COR-L47 (cell line): ENCODE measurements at places on chromosomes 2 and 18.

DNA sequence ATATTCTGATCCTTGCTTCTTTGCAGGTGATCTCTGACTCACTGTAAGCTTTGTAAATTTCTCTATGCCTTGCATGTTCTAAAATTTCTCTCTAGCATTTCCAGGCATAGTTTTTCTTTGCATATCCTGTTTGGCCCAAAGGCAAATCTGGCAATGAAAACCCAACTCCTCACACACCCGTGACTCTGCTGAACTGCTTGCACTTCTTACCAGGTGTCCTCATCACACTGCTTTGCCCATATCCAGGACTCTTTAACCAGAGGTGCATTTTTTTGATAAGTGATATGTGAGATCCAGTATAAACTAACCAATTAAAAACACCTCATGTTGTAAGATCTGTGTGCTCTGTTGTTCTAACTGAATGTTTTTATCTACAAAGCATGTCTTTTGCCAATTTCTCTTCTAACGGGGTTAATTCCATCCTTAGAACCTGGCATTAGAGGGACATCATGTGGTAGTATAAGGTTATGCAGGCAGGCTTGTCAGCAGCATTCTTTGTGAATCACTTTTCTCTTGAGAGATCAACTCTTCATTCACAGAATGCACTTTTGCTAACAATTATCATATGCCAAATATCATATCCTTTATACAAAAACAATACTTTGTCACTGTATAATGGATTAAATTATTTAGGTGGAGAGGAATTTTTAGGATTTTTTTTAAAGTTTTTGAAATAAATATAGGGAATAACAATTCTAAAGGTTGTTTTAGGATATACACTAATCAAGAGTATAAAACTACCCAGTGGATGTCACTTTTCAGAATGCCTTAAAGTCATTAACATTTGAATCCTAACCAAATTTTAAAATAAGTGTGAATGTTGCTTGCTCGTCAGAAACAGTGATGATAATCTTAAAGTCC lies 20.8 kb upstream of the TMX3 start:
- peak; percentile 56 for DNase-seq

DNA sequence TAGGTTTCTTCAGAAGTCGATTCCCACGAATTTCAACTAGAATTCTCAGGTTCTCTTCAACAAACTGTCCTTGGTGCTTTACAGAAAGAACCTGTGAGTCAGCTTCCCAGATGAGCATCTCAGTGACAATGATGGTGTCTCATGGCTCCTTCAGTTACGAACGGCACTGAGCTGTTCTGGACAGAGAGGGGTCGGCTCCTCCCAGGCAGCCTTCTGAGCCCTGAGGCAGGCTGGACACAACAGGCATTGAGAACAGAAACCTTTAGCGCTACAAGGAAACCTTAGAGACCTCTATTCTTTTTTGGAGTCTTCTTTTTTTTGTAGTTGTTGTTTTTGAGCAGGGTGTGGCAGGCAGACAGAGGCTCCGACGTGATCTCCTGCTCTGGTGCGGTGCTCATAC lies 35.1 kb upstream of the ALKAL2 start:
- no peak for DNase-seq

- no peak for DNase-seq
These were observed 1341.3 kb upstream of the PIK3C3 start for GRCh38 chr18:40613721-40614120.

DNA sequence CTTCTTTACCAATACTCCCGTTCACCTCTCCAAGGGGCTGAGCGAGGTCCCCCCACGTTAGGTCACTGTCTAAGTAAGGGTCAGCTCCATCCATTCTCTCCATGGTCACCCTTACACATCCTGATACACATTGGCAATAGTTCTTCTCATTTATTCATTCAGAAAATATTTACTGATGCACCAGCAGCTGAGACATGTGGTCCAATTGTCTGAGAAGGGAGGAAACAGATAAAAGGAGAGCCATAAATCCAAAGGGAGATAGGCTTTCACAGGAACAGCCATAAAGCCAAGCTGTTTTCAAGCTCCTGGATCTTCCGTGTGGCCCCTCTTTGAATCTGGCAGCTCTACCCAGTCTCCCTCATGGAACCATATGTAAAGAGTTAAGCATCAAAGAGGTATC lies 121.2 kb downstream of the TXNL1 start:
- no peak for DNase-seq

DNA sequence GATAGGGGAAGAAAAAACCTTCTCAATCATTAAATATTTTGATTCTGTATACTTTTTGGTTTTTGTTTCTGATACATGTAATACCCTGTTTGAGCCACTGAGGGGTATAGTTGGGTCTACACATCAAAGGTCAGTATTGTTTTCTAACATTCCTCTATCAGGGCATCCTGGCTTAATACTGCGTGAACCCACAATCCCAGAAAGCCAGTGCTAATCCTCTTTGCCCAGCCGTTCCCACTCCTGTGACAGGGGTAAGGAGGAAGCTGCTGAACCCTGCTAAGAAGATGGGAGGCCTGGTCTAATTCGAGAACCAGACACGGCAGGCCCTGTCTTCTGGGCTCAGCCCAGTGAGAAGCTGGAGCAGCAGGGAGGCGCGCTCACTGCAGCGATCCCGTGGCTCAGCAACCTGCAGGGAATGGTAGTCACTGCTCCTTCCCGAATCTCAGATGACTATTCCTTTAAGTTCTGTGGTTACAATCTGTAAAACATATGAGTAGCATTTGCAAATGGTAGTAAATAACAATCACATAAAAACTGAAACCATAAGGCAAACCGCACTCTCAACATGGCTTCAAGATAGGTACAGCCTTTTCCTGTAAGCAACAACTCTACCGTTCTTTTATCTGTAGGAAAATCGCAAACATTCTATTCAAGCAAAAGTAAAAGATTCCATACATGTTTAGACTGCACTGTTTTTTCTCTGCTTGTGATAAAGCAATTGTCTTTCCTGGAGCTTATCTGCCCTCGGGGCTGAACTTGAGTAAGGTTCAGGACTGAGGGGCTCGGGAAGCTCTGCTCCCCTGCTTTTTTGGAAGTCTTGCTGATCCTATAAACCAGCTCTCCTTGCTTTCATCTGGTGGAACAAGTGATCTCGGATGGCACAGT lies 87.0 kb downstream of the EPB41L3 start:
- DNase-seq: no peak

DNA sequence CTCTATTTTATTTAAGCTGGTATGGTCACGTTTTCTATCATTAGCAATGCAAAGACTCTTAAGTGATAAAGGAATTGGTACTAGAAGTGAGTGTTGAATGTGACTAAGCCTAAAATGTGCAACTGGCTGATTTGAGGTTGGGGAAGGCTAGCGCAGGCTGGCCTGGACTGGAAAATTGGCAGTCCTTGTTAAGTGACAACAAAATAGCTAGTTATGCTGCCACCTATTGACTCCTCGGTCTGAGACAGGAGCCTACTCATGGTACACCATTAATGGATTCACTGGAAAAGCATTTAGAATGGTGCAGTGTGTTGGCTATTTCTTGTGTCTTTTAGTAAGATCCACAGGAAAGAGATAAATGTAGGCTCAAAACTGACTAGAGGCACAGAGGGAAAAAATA lies 5.7 kb upstream of the WIPF1 start:
- peak; percentile 38 for DNase-seq
